ENCODE measurements at places on chromosomes 13 and 19. TPM values are rescaled to one million over a fixed set of nuclear protein-coding genes. Genes with fewer than 3 reads are reported as not detected.

DNA sequence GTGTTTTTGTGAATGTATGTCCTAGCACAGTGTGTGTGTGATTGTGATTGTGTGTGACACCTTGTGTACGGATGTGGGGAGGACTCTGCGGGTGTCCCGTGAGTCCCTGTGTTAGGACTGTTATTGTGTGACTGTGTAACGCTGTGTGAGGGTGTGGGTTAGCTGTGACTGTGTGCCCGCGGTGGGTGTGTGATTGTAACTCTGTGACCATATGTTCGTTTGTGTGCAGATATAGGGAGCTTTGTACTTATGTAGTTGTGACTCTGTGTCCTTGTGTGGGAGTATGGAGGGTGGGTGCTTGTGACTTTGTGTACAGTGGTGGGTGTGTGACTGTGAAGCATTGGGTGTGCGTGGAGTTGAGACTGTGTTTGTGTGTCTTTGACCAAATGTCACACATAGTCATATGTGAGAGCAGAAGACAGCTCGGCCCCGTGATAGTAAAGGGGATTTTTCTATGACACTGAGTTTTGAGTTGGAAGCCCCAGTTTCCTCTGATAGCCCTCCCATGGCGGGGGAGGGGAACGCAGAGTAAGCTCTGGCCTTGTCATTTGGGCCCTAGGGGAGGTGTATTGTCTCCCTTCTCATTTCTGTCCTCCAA is 949 bp upstream of the ZNF260 start:
- peak; percentile 57 for DNase-seq

The MYO1F gene
- 16.2 TPM for total RNA-seq

- DNase-seq, result no peak
These were observed 450.0 kb downstream of the KLF5 start for GRCh38 chr13:73508841-73509240.

DNA sequence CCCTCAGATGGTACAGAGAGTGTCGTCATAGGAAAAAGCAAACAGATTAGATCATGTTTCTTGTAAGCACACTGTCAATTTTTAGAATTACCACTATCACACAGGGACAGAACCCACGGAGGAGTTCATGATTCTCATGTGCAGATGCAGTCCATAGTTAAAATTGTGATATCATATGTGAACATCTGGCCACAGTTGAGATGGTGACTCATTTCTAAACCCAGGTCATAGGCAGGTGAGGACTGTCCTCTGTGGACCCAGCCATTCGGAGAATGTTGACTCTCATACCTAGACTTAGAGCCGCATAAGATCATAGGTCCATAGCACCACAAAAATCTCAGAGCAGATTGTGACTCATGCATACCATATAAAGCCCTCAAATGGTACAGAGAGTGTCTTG is 17.8 kb upstream of the ZNF730 start:
- no peak for DNase-seq

The CFAP97D2 gene
- total RNA-seq, result not detected

- DNase-seq, result no peak
These were observed 697 bp downstream of the FCGRT start for GRCh38 chr19:49512970-49513745.

DNA sequence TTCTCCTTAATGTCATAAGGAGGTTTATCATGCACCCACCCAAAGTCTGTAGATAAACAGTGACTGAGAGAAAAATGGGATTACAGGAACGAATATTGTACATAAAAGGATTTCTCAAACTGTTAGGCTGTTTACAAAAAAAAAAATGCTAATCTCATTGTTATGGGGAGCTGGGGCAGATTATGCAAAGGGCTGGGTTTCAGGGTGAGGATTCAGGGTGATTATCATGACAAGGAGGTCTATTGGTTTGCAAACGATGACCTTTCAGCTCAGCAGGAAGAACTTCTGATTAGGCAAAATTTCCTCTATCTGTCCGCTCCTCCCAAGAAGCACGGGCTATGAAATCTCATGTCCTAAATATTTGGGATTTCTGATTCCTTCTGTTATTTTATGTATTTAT is 41.4 kb downstream of the NLRP12 start:
- no peak for DNase-seq

DNA sequence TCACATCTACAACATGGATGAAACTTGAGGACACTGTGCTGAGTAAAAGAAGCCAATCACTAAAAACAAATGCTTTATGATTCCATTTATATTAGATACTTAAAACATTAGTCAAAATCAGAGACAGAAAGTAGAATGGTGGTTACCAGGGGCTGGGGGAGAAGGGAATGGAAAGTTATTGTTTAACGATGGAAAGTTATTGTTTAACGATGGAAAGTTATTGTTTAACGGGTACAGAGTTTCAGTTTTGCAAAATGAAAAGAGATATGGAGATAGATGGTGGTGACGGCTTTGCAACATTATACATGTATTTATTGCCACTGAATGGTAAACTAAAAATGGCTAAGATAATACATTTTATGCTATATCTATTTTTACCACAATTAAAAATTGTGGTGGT is 160.6 kb downstream of the TUBA3C start:
- no peak for DNase-seq

The SAFB gene
- 127 TPM for total RNA-seq

DNA sequence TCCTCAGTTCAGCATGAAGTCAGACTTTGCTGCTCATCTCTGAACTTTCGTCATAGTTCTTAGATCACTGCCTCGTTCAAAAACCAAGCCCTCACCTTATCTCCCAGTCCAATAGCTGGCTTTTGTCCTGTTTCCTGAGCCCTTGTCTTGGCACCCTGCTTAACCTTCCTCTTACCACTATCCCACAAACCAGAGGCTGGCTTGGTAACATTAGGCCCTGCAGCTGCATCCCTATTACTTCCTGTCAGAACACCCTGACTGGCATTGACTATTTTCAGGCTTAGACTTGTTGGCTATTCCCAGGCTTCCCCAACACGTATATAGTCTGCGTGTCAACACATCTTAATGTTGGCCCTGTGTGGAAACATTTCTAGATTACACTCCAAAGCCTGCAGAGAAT is 172.4 kb downstream of the VWA8 start:
- DNase-seq, result no peak

GRCh38 chr19:42468273-42468796 is 25.6 kb upstream of the CXCL17 start:
- no peak for DNase-seq

DNA sequence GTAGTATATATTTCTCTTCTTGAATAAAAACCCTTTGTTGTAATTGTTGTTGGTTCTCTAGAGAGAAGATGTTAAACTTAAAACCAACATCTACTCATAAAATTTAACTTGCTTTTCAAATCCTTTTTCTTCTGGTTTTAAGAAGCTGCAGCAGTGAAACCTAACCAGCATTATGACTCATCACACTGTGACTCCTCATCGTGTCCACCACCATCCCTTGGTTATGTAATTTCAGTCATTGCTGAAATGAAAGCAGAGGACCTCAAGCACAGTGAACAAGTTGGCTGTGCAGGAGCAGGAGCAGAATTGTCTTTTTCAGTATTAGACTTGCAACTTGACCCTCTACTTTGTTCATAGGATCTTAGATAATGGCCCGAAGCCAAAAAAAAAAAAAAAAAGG is 64.9 kb upstream of the HTR2A start:
- no peak for DNase-seq

The ZFP82 gene
- total RNA-seq, result 3.5 TPM

DNA sequence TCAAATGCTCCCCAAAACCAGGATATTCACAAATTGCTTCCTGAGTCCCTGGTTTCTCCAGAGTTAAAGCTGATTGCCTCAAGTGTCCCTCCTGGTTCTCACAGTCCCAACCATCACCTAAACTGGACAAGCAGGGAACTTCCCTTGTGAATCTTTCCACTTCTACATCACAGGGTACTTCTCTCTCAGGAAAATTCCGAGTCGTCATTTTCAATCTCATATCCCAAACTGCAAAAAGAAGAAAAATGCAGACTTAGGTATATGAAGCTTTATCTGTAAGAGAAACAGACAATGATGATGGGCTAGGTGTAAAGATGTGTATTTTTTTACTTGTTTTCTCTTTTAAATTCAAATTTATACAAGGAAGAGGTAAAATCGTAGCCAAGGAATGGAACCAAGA is 21.3 kb downstream of the ZNF329 start:
- DNase-seq, result no peak

GRCh38 chr13:113951246-113951999 is 22.5 kb downstream of the C13orf46 start:
- no peak for DNase-seq

The GPC5 gene
- total RNA-seq, result 0.11 TPM

DNA sequence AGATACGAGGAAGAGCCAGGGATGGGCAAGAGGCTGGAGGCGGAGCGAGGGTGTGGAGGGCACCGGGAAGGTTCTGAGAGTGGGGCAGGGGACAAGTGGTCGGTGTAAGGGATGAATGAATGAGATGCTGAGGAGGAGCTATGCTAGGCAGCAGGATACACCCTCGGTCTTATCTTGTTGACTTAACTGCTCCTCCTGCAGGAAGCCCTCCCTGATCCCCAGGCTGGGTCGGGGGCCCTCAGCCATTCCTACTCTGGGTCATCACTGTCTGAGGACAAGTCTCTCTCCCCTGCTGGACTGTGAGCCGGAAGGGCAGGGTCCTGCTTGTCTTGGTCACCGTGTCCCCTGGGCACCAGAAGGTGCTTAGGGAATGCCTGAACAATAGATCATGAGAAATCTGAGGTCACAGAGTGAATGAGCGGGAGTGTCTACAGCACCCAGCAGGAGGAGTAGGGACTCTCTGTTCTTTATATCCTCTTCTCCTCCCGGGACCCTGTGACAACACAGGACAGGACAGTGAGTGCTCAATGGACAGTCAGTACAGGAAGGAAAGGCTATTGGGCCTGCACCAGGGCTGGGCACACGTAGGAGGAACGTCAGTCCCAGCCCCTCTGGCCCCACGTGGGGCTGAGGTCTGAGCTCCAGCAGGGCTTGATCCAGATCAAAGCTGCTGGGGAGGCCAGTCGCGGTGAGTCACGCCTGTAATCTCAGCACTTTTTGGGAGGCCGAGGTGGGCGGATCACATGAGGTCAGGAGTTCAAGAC is 6.5 kb downstream of the NKPD1 start:
- DNase-seq, result no peak

The ZNF599 gene
- 4.0 TPM for total RNA-seq

DNA sequence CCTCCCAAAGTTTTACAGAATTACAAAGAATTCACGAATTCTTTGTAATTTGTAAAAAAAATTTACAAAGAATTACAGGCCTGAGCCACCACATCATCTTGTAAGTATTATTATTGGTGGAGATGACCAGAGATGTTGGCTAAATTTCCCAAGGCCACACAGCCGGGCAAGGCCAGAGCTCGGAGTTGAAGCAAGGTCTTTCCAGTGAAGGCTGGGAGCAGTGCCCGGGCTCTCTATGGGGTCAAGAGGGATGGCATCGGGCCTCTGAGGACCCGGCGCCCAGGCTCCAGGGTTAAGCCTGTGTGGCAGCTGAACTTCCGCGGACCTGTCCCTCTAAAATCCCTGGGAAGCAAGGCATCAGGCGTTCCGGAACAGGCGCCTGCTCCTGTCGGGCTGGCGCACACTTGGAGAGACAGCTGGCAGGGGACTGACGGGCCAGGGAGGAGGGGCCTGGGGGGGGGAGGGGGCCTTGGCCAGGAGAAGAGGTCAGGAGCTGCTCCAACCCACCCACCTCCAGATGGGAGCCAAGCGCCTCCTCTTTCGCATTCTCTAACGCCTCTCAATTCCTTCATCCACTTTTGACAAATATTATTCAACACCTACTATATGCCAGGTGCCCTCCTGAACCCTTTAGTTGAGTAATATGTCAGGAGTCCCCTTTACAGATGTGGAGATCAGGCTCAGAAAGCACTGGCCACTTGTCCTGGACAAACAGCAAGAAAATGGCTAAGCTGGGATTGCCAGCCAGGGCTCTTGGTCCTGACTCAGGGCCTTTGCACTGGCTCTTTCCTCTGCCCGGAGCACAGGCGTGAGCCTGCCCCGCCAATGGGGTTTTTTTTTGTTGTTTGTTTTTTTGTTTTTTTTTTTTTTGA is 36.8 kb upstream of the SEMA6B start:
- DNase-seq, result no peak

DNA sequence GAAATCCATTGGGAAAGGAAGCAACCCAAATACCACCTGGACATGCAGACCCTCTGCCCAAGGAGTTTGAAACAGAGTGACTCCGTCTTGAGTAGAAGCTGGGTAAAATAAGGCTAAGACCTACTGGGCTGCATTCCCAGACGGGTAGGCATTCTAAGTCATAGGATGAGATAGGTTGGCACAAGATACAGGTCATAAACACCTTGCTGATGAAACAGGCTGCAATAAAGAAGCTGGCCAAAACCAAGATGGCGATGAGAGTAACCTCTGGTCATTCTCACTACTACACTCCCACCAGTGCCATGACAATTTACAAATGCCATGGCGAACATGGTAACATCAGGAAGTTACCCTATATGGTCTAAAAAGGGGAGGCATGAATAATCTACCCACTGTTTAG is 40.2 kb downstream of the RFXAP start:
- no peak for DNase-seq

The MAMSTR gene
- total RNA-seq, result 1.4 TPM

DNA sequence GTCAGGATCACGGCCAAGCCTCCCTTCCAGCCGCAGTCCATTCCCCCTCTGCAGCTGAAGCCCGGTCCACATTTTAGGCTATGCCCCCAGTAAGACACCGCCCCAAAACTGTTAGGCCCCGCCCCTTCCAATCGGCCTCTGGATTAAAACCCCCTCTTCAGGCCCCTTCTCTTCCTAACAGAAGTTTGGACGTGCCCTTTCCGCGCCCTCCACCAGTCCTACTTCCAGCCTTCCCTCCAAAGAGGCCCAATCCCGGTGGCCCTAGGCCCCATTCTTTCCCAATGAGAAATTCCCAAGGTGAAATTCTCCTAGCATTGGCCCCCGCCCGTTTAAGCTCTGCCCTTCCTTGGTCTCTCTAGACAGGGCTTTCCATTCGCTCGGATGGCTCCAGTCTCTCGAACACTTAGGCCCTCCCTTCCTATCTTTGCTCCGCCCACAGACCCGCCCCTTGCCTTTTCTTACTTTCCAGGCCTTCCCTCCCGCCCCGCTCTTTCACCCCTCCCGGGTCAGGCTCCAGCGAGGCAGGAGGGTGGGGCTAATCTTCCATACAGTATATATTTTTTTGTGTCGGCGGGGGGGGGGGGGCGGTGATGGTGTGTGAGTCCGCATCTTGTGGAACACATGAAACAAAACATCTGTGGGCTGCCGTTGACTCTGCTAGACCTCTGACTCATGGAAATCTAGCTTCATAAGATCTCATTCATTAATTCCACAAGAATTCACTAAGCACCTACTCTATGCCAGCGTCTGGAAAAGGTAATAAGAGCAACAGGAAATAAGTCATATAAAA is 13.6 kb downstream of the LTBP4 start:
- peak; percentile 88 for DNase-seq

GRCh38 chr13:78121001-78121400 is 202.4 kb upstream of the EDNRB start:
- no peak for DNase-seq

- no peak for DNase-seq
These were observed 10.9 kb downstream of the SIGLEC12 start for GRCh38 chr19:51490676-51491075.

- DNase-seq, result peak; percentile 94
These were observed at the start of gene PPP2R1A for GRCh38 chr19:52189735-52190486. TSS of gene PPP2R1A (plus strand) at chr19:52190052. CDS start at chr19:52190097, 45 bp downstream.

GRCh38 chr19:38464421-38465082 is 31.1 kb downstream of the RYR1 start:
- DNase-seq, result no peak

GRCh38 chr19:10800488-10800887 is 35.5 kb downstream of the TMED1 start:
- no peak for DNase-seq

The SIGLEC14 gene
- not detected for total RNA-seq
